Left renal pelvis (tissue), 4 donors: ENCODE measurements at places on chromosomes 5 and 9.

DNA sequence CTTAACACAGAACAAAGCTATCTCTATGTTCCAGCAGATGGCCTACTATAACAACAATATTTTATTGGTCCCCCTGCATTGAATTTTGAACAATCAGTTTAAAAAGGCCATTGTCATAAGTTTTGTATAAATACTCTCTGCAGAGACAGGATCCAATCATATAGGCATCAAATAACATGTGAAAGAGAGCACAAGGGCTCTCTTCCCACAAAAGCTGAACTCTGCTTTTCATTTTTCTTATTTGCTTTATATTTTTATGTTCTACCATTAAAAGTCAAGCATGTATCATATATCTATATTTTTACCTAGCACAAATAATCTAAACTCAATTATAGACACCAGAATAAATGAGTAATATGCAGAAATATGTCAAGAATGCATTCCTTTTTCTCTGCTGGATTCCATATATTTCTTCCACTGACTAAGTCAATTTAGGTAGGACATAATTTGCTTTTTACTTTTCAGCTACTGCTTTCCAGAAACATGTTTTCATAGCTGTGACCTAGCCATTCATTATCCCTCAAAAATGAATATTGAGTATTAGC, 143.6 kb downstream of the CDH9 start:
- no peak for DNase-seq

DNA sequence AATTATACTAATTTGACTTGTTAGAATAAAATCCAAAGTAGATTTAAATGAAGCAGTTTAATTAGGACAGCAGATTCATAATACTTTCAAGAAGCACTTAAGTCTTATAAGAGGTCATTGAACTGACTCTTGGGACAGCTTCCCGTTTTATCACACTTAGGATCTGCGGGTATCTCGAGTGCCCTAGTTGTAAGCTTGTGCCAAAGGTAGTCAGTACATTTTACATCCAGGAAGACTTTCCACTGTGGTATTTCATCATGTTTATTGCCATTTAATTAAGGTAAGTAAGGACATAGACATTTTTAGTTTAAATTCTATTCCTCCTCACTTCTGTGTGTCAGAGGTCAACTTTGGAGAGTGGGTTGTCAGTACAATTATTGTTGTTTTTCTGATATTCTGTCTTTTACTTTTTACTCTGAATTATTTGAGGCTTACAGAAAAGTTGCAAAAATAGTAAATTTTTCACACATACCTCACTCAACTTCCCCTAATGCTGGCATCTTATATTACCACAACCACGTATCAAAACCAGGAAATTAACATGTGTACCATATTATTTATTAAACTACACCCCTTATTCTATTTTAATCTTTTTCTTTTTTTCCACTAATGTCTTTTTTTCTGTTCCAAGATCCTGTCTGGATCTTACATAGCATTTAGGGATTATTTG, 7.5 kb upstream of the ZNF367 start:
- DNase-seq: no peak

DNA sequence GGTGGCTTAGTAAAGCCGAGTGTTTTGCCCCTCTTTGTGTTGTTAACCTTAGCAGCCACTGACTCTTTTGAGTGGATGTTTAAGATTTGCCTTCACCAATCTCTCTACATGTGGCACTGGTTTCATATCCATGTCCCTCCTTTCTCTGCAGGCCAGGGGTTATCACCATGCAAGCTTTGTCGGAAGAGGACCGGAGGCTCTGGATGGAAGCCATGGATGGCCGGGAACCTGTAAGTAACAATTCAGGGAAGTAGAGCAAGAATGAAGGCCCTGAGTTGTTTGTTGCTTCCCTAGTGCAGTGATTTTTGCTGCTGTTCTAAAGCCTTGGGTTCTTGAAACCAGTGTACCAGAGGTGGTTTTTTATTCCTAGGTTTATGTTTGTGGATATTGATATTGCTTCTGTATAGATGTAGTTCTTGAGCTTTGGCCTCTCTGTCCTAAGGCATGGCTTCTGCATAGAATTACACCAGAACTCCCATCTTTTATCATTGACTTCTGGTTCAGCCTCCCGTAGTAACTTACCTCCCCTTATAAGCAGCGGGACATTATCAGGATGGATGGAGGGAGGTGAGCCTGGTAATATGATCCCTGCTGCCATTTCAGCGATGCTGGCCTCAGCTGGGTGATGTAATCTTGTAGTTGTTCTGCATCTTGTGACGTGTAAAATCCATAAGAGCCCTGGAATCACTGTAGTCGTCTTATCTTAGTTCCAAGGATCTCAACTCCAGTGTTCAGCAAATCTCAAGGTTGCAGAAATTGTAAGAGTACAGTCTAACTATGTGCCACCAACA, 161.9 kb downstream of the ARHGAP26 start:
- DNase-seq: no peak

GRCh38 chr9:16198996-16199395, 646.2 kb downstream of the CCDC171 start:
- no peak for DNase-seq

GRCh38 chr5:36177715-36178523, 26.0 kb downstream of the SKP2 start:
- DNase-seq: no peak

DNA sequence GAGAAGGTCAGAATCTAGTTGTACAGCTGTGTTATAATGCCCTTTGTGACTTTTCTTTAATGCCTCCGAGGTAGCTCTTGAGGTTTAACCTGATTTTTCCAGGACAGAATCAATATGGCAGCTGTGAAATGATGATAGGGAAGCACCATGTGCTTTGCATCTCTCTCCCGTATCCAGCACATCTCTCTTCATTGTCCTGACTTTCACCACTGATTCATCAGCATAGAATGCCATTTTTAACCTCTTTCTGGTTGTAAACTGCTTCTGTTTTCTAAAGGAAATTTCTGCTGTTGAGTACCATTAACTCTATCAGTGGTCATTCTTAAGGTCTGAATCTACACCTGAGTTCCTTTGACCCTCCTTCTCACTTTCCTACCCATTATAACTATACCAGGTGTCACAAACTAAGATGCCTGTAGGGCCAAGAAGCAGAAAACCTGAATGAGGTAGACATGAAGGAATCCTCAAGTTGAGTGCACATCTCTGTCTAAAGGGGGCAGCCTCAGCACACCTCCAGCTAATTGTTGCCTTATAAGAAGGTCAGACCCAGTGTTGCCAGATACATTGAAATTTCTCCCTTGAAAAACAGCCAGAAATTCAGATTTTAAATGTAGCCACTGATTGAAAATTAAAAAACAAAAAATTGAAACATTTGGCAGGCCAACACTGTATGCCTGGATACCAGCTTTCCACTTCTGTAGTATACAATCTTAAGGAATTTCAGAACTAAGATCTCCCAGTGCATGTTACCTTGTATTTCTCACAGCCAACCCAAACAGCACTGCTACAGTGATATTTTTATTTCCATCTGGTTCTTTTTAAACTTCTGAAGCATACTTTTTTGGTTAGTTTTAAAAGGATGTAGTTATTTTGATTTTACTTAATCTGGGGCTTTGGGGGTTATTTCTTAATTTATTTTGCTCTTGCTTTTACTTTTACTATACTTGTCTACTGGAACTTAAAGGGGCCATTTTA, 35.8 kb upstream of the TLX3 start:
- DNase-seq: no peak

- peak; percentile 44 for DNase-seq
Observed at GRCh38 chr5:116137544-116138378, 52.9 kb downstream of the COMMD10 start.

DNA sequence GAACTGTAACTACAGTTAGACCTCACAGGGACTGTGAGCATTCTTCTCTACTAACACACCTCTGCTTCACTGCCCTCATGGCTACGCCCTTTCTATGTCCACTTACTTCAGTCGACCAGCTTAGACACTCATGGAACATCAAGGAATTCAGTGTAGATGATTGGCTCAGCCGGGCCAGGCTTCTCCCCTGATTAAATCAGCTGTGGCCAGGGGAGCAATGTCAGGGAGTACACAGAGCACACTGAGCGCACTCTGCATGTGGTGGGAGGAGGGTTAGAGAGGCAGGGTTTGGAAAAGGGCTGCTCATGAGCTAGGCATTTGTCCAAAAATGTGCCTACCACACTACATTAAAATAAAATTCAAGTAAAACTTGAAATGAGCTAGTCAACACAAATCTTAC, 400.5 kb downstream of the ARRDC3 start:
- DNase-seq: no peak
